ENCODE measurements at places on chromosomes 16 and 17. TPM values are rescaled to one million over a fixed set of nuclear protein-coding genes. Genes with fewer than 3 reads are reported as not detected.

DNA sequence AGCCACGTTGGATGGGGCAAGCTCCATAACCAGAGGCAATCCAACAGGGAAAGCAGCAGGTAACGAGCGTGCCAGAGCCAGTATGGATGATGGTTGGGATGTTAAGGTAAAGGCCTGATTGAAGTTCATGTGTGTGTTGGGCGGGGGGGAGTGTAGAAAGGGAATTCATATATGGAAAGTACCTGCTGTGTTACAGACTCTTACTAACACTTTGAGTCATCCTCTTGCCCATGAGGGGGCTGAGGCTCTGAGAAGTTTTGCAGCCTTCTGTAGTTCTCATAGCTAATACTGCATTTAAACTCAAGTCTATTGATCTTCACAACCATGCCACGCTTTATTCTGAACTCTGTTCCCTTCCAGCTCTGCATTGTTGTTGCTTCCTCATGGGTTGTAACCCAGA lies 28.5 kb downstream of the SYCE1L start:
- no peak for DNase-seq

GRCh38 chr16:74232806-74233465 lies 63.7 kb upstream of the PSMD7 start:
- no peak for DNase-seq

DNA sequence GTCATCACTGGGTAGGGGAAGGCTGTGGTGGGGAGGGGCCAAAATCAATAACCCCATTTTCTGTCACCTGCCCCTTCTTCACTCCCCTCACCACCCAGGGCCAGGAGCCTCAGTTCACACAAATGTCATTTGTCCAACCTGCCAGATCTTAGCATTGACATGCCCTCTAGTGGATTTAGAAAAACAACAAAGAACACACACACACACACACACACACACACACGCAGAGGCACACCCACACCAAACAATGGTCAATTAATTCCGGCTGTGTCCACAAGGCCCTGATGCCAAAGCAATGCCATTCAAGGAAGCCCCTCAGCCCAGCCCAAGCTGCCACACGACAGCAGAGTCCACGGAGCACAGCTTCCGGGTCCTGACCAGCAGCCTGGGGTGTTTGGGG lies 68.4 kb downstream of the NOG start:
- DNase-seq: no peak

GRCh38 chr16:59295993-59296736 lies 562.0 kb upstream of the GOT2 start:
- no peak for DNase-seq

DNA sequence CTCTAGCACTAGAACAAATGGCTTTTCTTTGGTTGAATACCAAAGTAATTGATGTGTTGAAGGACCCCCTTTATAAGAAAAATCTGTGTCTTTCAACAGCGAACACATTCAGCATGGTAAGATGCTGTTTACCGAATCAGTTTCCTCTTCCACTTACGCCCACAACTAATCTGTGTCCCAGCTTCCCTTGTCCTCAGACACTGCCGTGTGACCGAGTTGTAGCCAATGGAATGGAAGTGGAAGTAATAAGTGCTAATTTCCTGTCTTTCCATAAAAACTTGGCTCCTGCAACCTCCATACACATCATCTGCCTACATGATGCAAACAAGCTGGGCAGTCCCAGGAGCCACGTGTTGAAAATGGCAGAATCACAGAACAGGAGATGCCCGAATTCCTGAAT lies 10.4 kb downstream of the CDIPT start:
- DNase-seq: no peak

DNA sequence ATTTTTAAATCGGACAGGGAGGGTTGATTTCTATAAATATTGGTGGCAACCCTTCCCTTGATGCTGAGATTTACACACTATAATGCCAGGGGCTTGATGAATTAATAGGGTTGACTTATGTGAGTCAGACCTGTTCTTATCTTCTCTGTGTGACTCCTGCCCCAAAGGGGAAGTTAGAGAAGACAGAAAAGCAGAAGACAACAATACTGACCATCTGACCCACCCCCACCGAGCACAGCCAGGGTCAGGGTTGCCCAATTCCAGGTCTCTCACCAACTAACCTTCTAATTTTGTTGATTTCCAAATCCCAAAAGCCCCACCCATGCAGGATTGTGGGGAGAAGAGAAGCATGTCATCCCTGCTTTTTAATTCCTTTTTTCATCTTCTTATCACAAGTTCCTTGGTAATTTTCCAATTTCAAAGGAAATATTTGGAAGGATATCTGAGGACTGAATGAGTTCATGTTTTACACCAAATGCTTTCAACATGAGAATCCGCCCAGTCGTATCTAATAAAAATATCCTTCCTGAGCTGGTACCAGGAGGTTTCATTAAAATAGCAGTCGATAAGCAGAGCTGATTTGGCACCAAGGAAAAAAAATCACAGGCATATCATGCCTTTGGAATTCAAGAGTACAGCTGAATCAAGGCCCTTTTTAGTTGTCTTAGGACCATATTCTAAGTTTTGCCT lies 603.4 kb upstream of the CDH11 start:
- no peak for DNase-seq

Gene HS3ST6
- not detected for total RNA-seq

Measured in left ventricle myocardium superior (tissue), 1 donor.